Inflammatory macrophage (primary cell): ENCODE measurements at places on chromosomes 12 and 14.

- DNase-seq: peak; percentile 40
Measured at GRCh38 chr12:64186789-64187188, 35.3 kb downstream of the KICS2 start.

DNA sequence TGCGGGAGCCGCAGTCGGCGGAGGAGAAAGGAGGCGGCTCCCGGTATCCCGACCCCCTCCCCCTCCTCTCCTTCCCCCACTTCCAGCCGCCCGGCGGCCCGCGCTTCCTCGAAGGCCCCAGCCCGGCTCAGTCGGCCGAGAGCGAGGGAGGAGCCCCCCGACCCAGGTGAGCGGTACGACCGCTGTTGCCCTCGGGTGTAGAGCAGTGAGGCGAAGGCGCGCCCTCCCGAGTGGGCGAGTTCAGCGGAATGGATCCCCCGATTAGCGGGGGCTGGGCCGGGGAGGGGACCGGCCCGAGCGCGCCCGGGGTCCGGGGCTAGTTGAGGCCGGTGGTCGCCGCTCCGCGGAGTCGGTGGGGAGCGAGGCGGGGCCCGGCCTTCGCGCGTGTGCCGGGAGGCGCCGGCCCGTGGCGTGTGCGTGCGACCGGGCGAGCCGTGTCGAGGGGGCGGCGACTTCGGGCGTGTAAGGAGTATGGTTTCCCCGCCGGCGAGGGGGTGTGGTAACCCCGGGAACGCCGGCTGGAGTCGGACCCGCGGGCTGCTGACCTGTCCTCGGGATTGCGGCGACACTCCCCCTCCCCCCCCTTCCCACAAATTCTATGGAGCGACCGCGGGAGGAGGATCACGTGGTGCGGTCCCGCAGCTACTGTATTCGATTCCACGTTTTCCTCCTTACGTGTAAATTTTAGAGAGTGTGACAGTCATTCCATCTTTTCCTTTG, 501 bp downstream of the RIMKLB start:
- DNase-seq: peak; percentile 24

GRCh38 chr12:39300799-39301198, 142.1 kb downstream of the KIF21A start:
- no peak for DNase-seq

DNA sequence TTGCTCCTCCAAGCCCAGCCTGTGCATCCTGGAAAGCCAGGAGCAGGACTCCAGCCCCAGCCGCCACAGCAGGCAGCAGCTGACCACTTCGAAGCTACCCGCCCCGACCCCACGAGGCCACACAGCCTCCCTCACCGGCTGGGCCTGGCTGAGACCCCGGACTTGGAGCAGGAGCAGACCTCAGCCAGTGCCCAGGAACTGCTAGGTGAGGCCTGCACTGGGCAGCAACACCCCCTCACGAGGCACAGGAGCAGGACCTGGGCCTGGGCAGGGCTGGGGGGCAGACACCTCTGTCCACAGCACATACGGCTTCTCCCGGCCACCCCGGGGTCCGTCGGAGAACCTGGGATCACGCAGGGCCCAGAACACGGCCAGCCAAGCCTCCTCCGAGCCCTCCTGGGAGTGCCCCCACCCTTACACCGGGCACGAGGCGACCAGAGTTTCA, 137.4 kb upstream of the C14orf180 start:
- no peak for DNase-seq

DNA sequence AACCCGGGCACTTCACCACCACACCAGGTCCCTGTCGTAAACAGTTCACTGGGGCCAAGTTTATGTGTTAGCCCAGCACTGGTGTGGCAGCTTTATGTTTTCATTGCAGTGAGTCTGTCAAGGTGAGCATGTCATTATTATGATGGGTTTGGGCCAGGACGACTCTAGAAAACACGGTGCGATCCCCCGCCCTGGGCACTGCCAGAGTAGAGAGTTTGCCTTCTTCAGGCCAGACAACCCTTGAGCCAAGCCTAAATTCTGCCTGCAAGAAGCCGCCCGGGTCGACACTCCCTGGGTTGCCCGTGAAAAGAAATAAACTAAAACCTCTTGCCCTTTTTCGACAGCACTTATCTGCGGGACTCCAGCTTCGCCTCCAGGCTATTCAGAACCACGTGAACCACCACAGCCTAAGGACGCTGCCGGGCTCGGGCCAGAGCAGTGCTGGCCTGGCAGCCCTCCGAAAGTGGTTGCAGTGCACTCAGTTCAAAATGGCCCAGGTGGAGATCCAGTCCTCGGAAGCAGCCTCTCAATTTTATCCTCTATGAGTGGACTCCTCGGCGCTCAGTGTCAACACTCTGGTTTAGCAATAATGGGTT, 81.8 kb downstream of the PRIMA1 start:
- DNase-seq: no peak

GRCh38 chr12:112182499-112182898, 57.1 kb downstream of the TRAFD1 start:
- DNase-seq: no peak

DNA sequence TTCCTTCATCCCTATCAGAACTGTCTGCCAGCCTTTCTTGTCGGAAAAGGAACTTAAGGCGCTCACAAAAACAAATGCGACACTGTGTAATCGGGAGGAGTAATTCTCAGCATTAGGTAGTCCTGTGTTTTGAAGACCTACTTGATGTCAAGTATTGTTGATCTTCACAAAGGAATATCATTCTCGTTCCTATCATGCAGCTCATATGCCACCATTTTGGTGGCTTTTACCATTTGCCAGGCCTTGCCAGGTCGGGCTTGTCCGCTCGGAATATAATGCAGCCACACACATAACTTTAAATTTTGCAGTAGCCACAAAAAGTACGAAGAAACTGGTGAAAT, 903 bp upstream of the PPP4R3A start:
- peak; percentile 21 for DNase-seq

DNA sequence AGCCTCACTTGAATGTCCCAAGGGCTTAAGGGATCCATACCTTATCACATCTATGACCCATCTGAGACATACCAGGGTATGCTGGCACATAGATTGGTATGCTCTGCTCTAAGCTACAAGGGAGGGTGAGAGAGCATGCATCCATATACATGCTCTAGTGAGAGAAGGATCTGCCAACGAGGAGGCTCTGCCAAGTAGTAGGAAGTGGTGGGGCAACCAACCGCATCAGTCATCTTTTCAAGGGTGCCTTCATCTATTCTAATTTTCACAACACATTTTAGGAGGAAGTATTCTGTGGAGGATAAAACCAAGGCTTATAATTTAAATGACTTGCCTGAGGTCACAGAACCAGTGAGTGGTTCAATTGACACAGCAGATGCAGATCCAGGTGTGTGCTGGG, 6.6 kb upstream of the PPM1A start:
- peak; percentile 43 for DNase-seq

- DNase-seq: peak; percentile 79
Measured at GRCh38 chr14:94423453-94424056, 29.0 kb downstream of the SERPINA11 start.

- DNase-seq: no peak
Measured at GRCh38 chr12:2335513-2335912, 282.7 kb downstream of the CACNA1C start.

GRCh38 chr12:70399311-70399710, 33.2 kb downstream of the KCNMB4 start:
- no peak for DNase-seq
